ENCODE measurements at places on chromosomes 5 and 9.

DNA sequence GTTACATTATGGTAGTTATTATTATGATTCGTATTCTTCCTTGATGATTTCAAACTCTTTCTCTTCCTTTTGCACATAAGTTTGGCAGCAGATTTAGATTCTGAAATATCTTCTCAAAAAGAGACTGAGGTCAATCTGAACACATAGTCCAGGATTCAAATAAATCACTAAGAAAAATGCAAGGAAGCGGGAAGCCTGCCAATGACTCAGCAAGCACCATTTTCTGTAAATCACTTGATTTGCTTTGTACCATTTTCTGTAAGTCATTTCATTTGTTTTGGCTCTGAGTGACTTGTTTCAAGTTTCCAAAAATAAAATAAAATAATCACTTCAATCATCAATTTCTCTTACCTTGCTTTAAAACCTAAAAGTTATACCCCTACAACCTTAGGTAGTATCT lies 24.6 kb upstream of the GLIS3 start:
- DNase-seq = no peak

DNA sequence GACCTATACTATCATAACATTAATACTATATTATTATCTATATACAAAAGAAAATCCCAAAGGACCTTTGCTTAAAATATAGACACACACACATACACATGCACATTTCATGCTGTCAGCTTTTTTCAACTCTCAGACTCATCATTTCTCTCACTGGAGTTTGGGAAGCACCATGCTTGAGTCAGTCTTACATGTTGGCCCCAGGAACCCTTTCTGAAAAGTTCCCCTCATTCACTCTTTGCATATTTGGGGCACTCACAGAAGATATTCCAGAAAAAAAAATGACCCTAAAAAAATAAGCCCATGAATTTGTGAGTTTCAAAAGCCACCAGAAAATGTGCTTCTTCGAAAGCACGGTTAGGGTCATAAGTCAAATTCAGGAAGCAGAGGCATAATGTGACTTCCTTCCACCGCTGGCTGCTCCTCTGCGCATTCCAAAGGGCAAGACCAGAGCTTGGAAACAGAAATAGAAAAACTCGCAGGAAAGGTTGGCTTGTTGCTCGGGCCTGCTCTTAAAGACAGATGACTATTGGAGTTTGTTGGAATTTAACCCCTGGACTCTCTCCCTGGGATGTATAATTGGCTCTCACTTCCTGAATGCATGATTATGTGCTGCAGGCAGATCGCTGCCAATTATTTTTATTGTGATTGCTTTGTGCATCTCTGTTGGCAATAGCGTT lies 129.7 kb upstream of the IQGAP2 start:
- DNase-seq = no peak

DNA sequence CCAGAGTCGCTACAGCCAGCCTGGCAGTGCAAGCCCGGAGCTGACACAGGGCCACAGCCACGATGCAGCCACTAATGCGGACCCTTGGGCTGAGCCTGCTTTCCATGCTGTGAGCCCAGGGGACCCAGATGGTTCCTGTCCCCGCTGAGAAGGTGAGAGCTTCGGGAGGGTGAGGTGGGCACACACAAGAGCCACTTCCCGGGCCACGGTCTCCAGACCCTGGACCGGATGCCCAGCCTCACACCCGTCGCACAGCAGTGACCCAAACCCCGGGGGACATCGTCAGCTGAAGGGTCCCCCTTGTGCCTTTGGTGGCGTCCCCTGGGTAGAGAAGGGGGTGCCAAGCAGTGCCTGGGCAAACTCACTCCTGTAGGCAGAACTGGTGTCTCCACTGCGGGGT lies 13.4 kb downstream of the PAEP start:
- no peak for DNase-seq

GRCh38 chr9:114163517-114163951 lies 8.2 kb downstream of the COL27A1 start:
- DNase-seq = no peak

GRCh38 chr5:16842896-16843295 lies 93.2 kb downstream of the MYO10 start:
- DNase-seq = no peak

DNA sequence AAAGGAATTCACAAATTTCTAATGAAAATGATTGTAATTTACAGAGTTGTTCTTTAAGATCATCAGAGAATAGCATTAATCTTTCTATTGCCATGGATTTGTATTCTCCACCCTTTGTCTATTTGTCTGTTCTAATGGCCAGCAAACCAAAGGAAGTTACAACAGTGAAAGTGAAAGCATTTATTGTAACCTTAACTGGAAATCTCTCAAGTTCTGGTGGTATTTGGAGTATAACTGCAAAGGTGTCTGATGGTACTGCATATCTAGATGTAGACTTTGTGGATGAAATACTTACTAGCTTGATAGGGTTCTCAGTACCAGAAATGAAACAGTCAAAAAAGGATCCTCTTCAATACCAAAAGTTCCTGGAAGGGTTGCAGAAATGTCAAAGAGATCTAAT lies 21.7 kb downstream of the RMI1 start:
- no peak for DNase-seq

GRCh38 chr5:14925326-14925725 lies 53.7 kb upstream of the ANKH start:
- no peak for DNase-seq

DNA sequence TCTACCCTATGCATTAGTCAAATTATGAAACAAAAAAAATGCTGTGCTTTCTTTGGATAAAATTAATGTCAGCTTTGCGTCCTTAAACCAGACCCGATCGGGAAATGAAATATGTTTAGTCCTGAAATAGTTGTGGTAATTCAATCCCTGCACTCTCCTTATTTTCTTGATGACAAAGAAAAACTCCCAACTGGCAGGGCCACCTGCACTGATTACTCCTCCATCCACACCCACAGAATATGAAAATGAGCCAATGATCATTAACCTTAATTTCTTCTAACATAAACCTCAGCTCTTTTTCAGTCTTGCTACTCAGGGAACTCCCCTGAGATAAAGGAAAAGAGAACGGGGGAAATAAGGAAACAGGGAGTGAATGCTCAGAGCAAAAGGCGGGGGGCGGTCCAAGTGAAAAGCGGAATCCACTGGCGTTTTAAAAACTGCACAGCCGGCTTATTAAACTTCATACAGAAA lies 245.3 kb downstream of the BNC2 start:
- no peak for DNase-seq

- no peak for DNase-seq
Measured at GRCh38 chr9:114847492-114848417, 41.9 kb upstream of the TNFSF15 start.

DNA sequence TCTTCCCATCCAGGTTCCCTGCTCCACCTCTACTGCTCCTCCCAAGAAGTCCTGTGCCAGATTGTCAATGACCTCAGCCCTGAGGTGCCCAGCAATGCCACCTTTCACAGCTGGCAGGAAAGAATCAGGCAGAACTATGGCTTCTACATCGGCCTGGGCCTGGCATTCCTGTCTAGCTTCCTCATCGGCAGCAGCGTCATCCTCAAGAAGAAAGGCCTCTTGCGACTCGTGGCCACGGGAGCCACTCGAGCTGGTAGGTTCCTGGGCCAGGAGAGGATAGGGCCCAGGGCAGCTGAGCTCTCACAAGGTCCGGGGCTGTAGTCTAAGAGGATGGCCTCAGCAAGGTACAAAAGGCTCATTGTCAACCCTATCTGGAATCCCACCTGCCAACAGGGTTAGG lies 3.1 kb downstream of the NIPAL4 start:
- DNase-seq = no peak

DNA sequence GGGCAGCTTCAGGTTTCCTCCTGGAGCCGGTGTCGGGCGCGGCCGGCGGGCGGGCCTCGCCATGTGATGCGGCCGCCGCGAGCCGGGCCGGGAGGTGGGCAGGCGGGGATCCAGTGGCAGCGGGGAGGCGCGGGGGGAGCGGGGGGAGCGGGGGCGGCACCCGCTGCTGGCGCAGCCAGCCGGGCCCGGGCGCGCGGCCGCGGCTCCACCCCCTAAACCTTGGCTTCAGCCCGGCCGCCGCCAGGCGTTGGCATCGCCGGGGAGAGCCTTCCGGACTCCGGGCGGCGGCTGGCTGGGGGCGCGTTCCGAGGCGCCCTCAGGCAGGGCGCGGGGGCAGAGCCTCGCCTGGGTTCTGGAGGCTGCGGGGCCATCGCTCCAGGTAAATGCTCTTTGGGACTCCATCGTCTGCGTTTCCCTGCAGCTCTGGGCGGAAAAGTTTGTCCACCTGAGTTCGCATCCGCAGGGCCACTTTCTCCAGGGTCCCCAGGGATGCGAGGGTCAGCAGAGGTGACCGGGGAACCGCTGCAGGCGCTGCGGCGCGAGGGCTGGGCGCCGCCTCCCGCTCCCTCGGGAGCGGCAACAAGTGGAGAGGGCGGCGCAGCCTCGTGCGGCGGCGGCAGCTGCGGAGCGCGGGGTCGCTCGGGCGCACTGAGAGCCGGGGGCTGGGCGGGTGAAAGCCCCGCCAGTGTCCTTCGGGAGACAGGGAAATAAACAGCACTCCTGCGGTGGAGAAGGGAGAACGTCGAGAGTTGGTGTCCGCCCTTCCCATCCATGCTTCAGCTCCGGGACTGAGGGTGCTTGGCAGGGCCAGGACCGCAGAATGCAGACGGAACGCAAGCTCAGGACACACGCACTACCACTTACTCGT lies at the start of gene ARHGEF28:
Gene ARHGEF28, plus strand, starts transcription at position 253 of the 868 bp plus-strand sequence. CDS start 58,656 bp downstream, outside the sequence.
- peak; percentile 8 for DNase-seq

DNA sequence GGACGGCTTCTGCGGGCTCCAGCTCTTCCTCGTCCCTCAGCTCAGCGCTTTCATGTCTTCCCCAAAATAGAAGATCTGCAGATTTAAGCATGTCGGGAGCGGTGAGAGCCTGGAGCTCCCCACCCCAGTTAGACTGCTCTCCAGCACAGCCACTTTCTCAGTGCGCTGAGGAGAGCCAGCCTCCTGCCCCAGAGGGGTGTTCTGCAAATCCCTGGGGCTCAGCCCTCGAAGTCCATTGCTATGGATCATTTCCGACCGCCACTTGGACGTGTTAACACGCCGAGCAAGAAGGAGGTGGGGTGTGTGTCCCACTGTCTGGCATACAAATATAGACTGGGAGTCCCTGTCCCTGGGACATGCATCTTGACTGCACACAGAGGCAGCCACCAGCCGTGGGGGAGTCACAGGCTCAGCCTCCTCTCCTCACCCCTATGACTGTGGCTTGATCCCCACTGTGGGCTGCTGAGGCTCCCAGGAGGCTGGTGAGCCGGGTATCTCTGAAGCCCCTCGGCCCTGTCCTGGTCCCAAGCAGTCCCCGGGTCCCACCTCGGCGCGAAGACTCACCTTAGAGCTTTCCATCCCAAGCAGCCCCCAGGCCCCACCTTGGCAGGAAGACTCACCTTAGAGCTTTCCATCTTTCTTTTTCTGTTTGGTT lies 30.0 kb upstream of the RNF130 start:
- no peak for DNase-seq

DNA sequence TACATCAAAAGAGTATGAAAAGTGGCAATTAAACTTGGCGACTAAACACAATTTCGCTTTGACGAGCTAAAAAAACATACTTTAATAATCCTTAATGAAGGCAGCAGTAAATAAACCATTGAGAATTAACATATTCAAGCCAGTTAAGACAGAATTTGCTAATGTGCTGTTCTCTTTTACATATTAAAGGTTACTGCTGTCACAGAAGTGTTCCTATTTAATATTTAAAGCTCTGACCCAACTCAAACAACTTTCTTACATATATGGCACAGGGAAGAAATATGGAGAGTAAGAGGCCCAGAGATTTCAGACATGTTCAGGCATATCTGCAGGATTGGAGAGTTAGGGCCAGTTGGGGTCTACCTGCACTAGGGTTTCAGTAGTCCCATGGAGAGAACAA lies 16.7 kb upstream of the DENND4C start:
- DNase-seq = no peak

GRCh38 chr9:73138516-73138915 lies 13.1 kb upstream of the ANXA1 start:
- DNase-seq = no peak

GRCh38 chr5:90020575-90021538 lies 388.7 kb downstream of the CETN3 start:
- no peak for DNase-seq

GRCh38 chr9:132481053-132481849 lies 71.2 kb downstream of the CFAP77 start:
- DNase-seq = no peak

GRCh38 chr9:8391566-8391965 lies 592.0 kb upstream of the DMAC1 start:
- no peak for DNase-seq

DNA sequence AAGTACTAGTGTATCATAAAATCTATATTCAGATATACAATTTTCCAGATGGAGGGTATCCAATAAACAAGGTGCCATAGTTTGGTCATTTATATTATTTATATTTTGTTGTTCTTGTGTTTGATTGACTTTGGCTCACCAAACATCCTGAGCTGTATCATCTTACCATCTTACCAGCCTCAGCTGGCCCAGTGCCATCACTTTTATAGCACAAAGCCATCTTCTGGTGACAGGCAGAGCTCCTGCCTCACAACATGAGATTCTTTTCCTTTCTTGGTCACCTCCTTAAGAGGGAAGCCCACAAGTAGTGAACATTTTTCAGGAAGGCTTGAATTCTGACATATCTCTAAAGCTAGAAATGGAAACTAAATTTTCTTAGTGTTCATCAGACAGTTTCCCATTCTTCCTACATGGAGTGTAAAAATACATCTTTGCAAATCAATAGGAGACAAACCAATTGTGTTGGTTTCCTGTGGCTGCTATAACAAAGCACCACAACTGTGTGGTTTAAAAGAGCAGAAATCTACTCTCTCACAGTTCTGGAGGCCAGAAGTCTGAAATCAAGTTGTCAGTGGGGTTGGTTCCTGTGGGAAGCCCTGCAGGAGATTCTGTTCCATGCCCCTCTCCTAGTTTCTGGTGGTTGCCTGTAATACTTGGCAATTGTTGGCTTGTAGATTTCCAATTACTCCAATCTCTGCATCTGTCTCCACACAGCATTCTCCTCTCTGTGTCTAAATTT lies 341.8 kb downstream of the MAN2A1 start:
- no peak for DNase-seq

- DNase-seq = no peak
Measured at GRCh38 chr5:77066823-77067442, 20.2 kb downstream of the ZBED3 start.

- DNase-seq = no peak
Measured at GRCh38 chr5:172740428-172741205, 30.4 kb downstream of the DUSP1 start.

DNA sequence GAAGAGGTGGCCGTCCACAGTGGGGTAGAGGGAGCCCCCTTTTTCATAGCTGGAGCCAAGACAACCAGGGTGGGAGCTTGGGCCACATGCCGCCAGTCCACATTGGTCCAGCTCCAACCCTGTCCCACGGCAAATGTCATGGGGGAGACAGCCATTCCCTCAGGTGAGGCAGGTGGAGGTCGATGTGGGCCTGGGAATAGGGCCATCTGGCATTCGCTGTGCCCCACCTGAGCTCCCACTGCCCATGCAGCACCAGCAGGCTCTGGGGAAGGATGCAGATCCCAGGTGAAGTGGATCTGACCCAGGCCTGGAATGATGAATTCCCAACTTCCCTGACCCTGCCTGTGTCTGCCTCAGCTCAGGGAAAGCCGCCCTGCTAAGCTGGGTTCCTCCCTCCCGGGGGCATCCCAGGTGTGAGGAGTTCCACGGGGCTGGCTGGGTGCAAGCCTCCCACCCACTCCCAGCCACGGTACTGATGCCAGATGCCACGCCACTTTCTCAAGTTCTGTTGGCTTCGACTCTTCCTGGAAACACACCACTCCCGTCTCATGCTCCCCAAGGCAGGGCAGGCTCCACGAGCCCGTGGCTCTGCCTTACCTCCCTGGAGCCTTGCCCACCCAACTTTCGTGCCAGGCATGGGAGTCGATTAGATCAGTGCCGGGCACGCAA lies 25.2 kb upstream of the FCN2 start:
- DNase-seq = no peak

Measured in stimulated activated CD4-positive, alpha-beta T cell treated with anti-CD3 and anti-CD28 coated beads, Interleukin-1b, Interleukin-23, amount 100 ng/mL, for 1 hour (primary cell).